ENCODE measurements at places on chromosomes 16 and 17. TPM values are rescaled to one million over a fixed set of nuclear protein-coding genes. Genes with fewer than 3 reads are reported as not detected.

GRCh38 chr16:30786115-30786935 is 680 bp downstream of the ZNF629 start:
- DNase-seq, result no peak

DNA sequence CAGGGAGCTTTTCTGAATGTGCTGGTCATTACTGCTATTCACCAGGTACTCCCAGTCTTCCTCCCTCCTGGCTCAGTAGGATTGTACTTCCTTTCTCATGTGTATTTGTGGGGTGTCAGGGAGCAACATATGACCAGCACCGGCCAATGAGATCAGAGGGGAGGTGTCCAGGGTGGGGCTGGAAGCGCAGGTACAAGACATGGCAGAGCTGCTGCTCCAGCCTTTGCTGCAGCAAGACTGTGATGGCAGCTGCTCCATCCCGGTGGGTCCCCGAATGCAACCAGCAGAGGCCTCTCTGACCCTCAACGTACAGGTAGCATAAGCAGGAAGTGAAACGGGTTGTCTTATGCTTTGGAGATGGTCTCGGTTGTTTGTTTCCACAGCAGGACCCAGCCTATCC is 53.8 kb upstream of the CACNG5 start:
- DNase-seq, result no peak

DNA sequence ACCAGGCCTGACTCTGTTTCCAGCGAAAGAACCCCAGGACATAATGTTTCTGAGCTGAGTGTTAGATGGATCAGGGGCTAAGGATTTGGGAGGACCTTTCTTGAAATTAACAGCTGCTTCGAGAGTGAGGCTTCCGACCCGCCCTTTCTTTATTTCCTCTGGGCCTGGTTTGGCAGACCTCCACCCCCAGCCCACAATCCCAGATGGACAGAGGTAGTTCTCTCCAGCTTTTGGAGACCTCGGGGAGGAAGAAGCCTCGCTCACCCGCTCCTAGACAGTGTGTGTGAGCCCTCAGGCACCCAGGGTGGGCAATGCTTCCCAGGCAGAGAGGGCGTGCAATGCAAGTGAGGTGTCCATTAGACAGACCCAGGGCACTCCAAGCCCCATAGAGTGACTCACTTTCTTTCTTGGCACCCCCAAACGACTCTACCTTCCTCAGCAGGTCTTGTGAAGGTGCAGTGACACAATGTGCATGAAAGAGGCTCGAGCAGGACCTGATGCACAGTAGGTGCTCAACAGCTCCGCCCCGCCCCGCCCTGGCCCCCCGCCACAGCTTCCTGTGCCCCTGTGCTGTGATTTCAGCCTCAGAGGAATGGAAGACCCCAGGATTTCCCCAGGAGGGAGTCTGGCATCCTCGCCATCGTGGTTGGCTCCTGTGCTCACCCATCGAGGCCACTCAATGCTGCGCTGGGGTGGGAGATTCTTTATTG is 50.7 kb upstream of the TOB1 start:
- no peak for DNase-seq

The MAP2K6 gene
- 20.1 TPM for total RNA-seq

The CACNG3 gene
- total RNA-seq, result not detected

All from mucosa of gallbladder (tissue), 1 donor.